ENCODE measurements at places on chromosomes 3 and 15.

GRCh38 chr3:152266221-152266995 lies 2.3 kb upstream of the MBNL1 start:
- no peak for DNase-seq

- DNase-seq: no peak
Observed at GRCh38 chr15:82807920-82808633, 1.4 kb upstream of the WHAMM start.

DNA sequence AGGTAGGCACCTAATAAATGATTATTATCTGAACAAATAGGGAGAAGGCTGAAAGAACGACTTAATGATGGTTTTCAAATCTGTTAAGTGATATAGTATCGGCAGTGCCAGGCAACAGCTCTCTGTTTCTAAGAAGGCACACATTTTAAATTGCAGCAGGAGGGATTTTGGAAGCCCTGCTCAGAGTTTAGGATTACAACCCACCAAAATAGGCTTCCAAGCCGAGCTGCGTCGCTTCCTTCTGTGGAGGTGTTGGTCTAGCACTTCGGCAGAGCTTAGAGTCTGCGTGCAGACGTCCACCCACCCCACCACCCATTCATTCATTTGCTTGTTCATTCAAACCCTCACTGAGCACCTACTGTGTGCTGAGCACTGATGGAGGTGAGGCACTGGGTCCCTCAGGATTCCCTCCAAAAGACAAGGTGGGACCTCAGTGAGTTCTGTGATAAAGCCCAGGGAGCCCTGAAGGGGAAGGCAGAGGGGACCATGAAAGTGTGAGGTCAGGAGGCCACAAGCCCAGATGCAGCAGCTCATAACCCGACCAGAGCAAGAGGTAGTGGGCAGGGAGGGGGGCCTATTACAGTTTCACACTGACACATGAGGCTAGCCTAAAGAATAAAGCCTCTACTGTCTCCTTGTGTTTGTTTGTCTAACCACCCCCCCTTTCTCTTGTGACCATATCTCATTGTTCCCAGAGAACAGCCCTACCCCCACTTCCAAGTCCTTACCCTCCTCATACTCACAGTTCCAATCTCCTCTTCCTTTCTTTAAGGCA lies 8.9 kb downstream of the ADCY5 start:
- no peak for DNase-seq

- no peak for DNase-seq
Observed at GRCh38 chr3:152459118-152459515, 190.4 kb downstream of the MBNL1 start.

DNA sequence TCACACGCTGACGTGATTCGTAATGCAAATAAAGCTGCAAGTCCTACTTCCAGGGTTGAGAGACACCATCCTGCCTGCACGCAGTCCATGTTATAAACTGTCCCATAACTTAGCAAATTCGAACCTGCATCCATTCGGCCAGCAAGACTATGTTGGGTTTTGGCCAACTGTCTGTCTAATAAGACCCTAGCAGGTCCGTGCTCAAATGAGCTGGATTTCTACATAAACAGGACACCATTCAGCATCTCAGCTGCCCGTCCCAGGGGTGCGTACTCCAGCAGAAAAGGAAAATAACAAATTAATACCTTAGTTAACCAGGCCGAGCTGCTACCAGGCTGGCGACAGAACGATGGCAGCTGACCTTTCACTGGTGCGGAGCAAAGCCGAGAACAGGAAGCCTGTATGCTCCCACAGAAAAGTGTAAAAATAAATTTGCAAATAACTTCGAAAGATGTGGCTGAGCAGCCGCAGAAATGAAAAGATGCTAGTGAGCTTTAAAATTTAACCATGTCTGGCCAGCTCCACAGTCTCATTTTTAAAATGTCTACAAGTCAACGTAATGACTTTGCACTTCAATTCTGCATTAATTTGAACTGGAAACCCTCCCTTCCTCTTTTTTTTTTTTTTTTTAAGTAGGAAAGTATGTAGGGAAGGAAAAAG lies 97.1 kb upstream of the SNRPA1 start:
- DNase-seq: no peak

DNA sequence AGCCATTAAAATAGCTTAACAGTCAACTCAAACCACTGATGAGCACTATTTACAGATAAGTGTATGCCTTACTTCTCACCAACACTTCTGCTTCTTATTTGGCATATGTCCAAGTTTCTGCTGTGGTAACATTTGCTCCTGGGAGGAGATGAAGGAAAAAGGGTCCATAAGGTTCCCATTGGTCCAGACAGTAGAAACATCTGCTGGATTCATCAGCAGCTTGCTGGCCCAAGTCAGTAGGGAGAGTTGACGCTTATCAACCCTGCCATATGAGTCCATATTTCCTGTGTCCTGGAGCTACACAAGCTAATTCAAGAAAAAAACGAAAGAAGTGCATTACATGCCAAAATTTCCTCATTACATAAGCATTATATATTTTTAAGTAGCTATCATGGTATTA lies 824.5 kb downstream of the CADM2 start:
- peak; percentile 27 for DNase-seq
